ENCODE measurements at places on chromosomes 13 and 19.

DNA sequence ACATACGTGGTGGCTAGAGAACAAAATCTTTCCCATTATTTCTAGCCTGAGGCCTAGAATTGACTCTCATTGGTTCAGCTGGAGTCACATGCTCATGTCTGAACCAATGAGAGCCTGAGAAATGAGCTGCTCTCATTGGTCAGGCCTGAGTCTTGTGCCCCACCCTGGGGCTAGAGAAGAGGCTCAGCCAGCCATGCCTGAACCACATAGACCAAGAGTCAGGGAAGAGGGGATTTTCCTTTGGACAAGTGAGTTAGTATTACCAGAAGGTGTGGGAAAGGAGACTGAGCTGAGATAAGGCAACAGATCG lies 6.9 kb downstream of the FXYD5 start:
- no peak for DNase-seq

- peak; percentile 65 for DNase-seq
These were observed 416.6 kb downstream of the KLF12 start for GRCh38 chr13:73717632-73718031.

DNA sequence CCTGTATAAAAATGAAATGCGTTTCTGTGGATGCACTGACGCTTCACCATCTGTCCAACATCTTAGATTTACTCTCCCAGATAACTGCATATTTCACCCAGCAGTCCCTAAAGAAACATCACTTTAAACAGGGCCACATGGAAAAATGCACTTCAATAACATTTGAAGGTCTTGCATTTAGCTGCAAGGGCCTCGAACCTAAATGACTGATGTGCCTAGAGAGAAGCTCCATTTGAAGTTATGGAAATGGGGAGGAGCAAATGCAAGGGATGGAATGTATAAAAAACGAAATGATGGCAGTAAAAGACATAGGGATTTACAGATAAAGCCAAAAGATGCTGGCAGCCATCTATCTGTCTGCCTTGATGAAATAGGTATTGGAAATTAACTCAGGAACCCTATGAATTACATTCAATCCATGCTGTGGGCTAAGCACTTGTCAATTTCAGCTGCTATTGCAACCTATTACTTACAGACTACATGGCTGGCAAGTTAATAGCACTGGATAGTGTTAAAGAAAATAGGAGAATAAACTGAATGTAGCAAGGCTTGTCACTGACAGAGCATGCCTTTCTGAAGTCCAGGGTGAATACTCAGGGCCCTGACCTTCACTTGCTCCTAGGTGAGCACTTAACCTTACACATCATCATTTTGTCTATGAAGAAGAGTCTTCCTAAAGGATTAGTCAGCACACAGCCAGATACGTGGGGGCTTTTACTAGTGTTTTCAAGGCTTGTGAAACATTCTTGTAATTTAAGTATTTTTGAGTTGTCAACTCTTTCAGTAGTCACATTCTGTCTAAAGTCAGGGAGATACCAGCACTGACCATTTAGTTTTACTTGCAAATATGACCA lies 963.4 kb downstream of the PCDH17 start:
- no peak for DNase-seq

GRCh38 chr19:45049073-45049736 lies 10.4 kb downstream of the CLASRP start:
- DNase-seq, result peak; percentile 16

- no peak for DNase-seq
These were observed 159.1 kb downstream of the DLEU7 start for GRCh38 chr13:50684366-50684765.

GRCh38 chr19:50664204-50664603 lies 15.0 kb downstream of the C19orf81 start:
- no peak for DNase-seq

Measured in astrocyte of the hippocampus (primary cell).